ENCODE measurements at places on chromosomes 5 and 9. TPM values are rescaled to one million over a fixed set of nuclear protein-coding genes. Genes with fewer than 3 reads are reported as not detected.
A peak's percentile ranks its signal among the peaks of the same experiment; 100 is the strongest.

The SLC2A6 gene
- total RNA-seq: 6.3 TPM

The SEMA5A gene
- not detected for total RNA-seq

The PPP3R2 gene
- not detected for total RNA-seq

The VCAN gene
- 1.2 TPM for total RNA-seq

The PRSS3 gene
- not detected for total RNA-seq

The RNF183 gene
- total RNA-seq: 0.13 TPM

The SH3GL2 gene
- 0.04 TPM for total RNA-seq

The ABO gene
- total RNA-seq: not detected

DNA sequence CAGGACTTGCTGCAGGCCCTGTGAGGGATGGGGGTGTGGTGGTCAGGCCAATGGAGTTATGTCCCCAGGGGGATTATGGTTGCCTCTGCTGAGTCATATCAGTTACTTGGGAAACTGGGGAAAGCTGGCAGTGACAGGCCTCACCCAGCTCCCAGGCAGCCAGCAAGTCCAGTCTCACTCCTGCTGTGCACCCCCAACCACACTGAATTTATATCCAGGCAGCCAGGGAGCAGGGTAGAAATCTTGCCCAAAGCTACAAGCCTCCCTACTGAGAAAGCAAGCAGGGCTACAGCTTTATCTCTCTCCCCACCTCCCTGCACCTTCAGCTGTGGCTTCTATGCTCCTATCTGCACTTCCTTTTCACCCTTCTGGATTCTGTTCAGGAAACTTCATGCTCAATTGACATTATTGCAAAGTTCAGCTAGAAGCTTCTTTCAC lies 2076.0 kb upstream of the CDH9 start:
- no peak overlapping the region for H3K27ac ChIP-seq
- no peaks in the 10 kb centered on the region for H3K27me3 ChIP-seq
- no peaks in the 10 kb centered on the region for H3K4me1 ChIP-seq

DNA sequence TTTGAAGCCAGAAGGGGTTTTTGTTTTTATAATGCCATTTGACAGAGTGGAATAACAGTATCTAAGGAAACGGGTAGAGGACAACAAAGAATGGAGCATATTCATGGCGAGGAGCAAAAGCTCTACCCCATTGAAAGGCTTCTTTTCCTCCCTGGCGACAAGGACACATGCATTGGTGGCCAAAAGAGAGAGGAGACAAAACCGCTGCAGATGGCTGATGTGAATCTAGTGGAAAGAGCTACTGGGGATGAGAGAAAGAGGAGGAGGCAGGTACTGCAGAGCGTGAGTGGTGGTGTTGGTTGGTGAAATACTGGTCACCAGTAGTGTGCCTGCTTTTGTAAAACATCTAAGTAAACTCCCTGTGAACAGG lies 491 bp downstream of the APC start:
- no peak overlapping the region for H3K27ac ChIP-seq
- DNase-seq: no peak
- 0 out of 2 replicates have a peak overlapping the region, but pooled peaks have one; percentile 86 for H3K4me3 ChIP-seq
- peaks cover 9% of the 10 kb centered on the region for H3K4me1 ChIP-seq

DNA sequence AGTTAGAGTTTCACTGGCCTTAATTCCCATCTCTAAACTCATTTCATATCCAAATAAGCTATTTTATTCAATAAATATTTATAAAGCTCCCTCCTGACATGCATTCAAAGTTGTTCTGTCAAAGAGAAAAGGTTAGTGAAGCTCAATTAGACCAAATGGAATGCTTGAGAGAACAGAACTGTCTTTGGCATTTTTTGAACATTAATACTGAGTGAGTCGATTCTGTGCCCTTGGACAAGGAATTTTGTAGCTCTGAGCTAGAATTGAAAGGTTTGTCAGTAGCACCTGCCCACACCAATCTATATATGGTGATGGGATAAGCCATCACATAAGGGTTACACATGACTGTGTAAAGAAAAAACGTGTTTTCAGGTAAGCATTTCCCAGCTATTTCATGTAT lies 631.2 kb upstream of the CCNG1 start:
- no peak for DNase-seq
- no peak overlapping the region for H3K27ac ChIP-seq
- H3K4me1 ChIP-seq: no peaks in the 10 kb centered on the region
- H3K27me3 ChIP-seq: no peaks in the 10 kb centered on the region
- H3K4me3 ChIP-seq: no peak overlapping the region
- H3K36me3 ChIP-seq: no peaks in the 10 kb centered on the region

DNA sequence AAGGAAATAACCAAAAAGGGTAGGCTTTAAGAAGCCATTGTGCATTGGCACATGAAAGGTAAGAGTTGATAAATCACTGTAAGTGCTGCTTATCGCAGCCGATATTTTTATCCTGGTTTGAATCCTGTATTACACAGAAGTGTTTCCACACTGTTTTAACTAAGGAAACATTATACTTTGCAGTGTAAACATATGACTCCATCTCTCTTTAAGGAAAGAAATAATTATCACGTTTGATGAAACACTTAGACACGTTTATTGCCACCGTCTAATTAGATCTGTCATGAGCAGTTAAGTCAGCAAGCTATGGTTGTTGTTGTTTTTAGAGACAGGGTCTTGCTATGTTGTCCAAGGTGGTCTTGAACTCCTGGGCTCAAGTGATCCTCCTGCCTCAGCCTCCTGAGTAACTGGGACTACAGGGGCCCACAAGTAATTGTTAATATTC lies 85.7 kb upstream of the TNFAIP8 start:
- no peak overlapping the region for H3K27ac ChIP-seq
- H3K36me3 ChIP-seq: no peaks in the 10 kb centered on the region
- no peak overlapping the region for H3K4me3 ChIP-seq
- no peak for DNase-seq
- H3K27me3 ChIP-seq: no peaks in the 10 kb centered on the region
- H3K4me1 ChIP-seq: peaks cover 52% of the 10 kb centered on the region

DNA sequence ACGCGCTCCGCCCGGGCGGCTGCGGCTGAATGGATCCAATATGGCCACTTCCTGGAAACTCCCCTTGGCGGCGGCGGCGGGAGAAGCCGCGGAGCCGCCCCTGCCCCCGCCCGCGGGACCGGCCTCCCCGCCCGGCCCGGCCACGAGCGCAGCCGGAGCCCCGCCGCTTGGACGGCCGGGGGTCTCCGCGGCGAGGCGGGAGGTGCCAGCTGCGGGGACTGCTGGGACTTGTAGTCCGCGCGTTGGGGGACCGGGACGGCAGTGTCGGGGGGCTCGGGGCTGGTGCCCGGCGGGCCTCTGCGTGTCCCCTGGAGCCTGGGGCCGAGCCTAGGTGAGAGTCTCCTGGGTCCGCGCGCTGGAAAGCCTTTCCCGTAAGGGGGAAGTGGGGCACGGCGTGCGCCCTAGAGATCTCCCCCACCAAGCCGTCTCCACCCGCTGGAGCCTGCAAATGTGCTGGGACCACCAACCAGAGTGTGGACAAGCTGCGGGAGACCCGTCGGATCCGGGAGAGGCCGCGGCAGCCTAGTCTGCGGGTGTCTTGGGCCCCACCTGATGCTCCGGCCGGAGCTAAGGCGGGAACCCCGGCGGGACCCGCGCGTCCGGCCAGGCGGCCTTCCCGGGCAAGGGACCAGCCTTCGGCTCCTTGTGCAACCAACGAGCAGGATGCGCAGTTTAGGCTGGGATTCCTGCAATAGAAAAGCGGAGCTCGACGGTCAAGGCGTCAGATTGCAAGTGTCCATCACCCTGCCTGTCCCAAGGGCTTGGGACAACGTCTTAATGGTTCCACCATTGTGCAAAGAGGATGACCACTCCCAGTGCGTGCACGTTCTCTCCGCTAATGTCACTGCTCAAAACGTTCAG lies at the start of gene SEPTIN8:
Gene SEPTIN8, minus strand, starts transcription at position 31 of the 861 bp plus-strand sequence. CDS start 102 bp downstream, outside the sequence.
- H3K36me3 ChIP-seq: no peaks in the 10 kb centered on the region
- DNase-seq: no peak
- peak within 1 kb of the TSS; percentile 66 for H3K4me3 ChIP-seq
- peaks cover 47% of the 10 kb centered on the region for H3K4me1 ChIP-seq
- H3K27me3 ChIP-seq: no peaks in the 10 kb centered on the region

- H3K36me3 ChIP-seq: no peaks in the 10 kb centered on the region
- H3K4me3 ChIP-seq: no peak overlapping the region
- no peaks in the 10 kb centered on the region for H3K4me1 ChIP-seq
- DNase-seq: no peak
Measured at GRCh38 chr9:20636888-20637440, 14.7 kb upstream of the MLLT3 start.

DNA sequence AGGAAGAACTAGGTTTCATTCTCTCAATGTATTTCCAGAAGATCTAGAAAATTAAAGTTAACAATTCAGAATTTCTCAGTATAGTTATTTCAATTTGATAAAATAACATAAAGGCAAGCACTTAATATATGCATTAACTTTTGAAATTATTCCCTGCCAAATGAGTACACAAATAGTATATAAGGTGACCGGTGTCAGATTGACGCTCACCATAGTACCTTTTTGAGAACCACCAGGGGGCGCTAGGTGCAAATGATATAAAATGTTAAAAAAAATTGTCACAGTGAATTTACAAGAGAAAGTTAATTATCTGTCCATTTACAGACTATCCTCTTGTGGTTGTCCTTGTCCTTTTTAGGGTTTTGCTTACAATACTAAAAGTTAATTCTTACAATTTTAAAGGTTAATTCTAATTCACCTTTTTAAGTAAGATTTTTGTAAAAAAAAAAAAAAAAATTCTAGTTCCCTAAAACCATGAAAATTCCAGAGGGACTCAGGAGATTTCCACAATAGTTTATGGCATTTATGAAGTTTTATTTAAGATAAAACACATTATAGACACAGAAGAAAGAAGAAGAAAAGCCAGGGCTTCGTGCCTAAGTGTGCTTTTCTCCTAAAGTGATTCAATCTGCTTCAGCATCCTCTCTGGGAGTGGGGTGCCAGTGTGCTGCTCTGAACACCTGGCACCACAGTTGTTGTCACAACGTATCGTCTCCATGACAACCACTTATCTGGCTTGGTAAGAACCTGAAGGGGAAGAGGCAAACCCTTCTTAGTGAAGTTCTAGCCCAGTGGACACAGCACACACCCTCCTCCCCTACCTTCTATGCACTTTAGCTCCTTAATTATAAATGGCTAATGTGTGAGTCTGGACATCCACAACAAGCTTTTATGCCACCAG lies 1.7 kb downstream of the ADAMTS16 start:
- H3K4me3 ChIP-seq: no peak overlapping the region
- H3K4me1 ChIP-seq: peaks cover 13% of the 10 kb centered on the region
- H3K27me3 ChIP-seq: no peaks in the 10 kb centered on the region
- no peaks in the 10 kb centered on the region for H3K36me3 ChIP-seq
- H3K27ac ChIP-seq: no peak overlapping the region

- H3K27ac ChIP-seq: no peak overlapping the region
- H3K36me3 ChIP-seq: no peaks in the 10 kb centered on the region
- no peaks in the 10 kb centered on the region for H3K4me1 ChIP-seq
- no peaks in the 10 kb centered on the region for H3K27me3 ChIP-seq
- H3K4me3 ChIP-seq: no peak overlapping the region
Measured at GRCh38 chr5:149284501-149284900, 12.8 kb downstream of the AFAP1L1 start.

GRCh38 chr9:76618762-76619161 lies 145.5 kb upstream of the PCA3 start:
- no peak overlapping the region for H3K4me3 ChIP-seq
- no peak overlapping the region for H3K27ac ChIP-seq
- H3K27me3 ChIP-seq: 0 out of 2 replicates have a peak, but pooled peaks cover 3% of the 10 kb centered on the region
- no peak for DNase-seq

- no peaks in the 10 kb centered on the region for H3K4me1 ChIP-seq
- no peak overlapping the region for H3K4me3 ChIP-seq
- H3K27ac ChIP-seq: no peak overlapping the region
Measured at GRCh38 chr5:84724683-84725082, 340.0 kb upstream of the EDIL3 start.

DNA sequence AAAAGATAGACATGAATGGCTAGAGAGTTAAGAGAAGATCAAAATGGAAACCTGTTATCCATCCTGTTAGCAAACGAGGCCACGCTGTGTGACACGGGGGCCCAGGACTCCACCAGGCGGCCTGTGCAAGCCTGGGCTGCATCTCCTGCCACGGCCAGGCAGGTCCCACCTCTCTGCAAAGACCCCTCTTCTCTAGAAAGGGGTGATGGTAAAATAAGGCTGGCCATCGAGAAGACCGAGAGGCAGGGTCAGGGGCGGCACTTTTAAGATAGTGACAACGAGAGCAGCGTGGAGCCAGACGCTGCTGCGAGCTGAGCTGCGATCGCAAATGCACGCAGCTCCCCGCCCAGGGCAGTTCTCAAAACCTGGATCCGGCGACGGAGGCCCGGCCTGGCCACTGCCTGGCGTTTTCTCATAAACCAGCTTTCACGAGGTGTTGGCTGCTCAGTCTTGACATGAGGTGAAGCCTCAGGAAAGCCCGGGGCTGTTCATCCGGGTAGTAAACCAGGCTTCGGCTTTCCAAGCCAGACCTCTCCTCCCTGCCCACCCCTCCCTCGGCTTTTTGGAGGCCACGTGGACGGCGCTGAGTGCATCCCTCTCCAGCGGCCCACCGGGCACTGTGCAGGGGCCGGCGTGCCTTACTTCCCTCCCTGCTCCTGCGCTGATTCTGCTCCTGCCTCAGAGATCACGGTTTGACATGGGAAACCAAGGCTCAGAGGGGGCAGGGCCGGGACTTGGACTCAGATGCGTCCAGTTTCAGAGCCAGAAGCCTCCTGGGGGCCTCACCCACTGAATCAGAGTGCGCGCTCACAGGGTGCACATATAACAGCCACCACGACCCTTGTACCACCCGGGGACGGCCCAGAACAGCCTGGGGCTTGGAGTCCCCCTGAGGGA lies 151.6 kb upstream of the PHYKPL start:
- peaks cover 11% of the 10 kb centered on the region for H3K4me1 ChIP-seq
- no peak overlapping the region for H3K4me3 ChIP-seq
- peaks cover 3% of the 10 kb centered on the region for H3K27me3 ChIP-seq

- no peak for DNase-seq
- no peaks in the 10 kb centered on the region for H3K27me3 ChIP-seq
- no peaks in the 10 kb centered on the region for H3K36me3 ChIP-seq
- H3K4me3 ChIP-seq: peak overlapping the region; percentile 51
- peaks cover 23% of the 10 kb centered on the region for H3K4me1 ChIP-seq
- no peak overlapping the region for H3K27ac ChIP-seq
Measured at GRCh38 chr5:1536871-1537602, 13.3 kb upstream of the LPCAT1 start.

GRCh38 chr9:90552317-90552716 lies 90.3 kb downstream of the DIRAS2 start:
- peaks cover 12% of the 10 kb centered on the region for H3K4me1 ChIP-seq
- H3K4me3 ChIP-seq: no peak overlapping the region
- H3K27ac ChIP-seq: no peak overlapping the region
- no peak for DNase-seq
- no peaks in the 10 kb centered on the region for H3K27me3 ChIP-seq
